ENCODE measurements at places on chromosomes 5 and 9.

GRCh38 chr9:134034215-134035040 is 9.1 kb downstream of the BRD3OS start:
- no peak for DNase-seq

GRCh38 chr9:16221366-16221765 is 649.1 kb downstream of the BNC2 start:
- DNase-seq: no peak

- no peak for DNase-seq
Measured at GRCh38 chr9:126661521-126662251, 48.0 kb downstream of the LMX1B start.

DNA sequence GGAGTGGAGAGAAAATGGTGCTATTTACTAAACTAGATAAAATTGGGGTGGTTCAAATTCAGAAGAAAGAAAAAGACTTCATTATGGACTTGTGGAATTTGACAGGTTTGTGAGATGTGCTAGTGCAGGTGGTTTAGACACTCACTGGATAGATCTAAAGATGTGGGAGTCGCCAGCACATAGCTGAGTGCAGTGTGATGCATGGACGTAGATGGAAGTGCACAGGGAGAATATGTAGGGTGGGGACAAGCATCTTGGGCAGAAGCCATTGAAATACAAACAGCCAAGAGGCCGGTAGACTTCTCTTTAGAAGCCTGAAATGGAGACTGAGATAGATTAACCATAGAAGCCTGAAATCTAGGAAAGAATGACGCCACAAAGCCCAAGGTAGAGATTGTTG is 10.7 kb downstream of the HAPLN1 start:
- no peak for DNase-seq

GRCh38 chr5:84816746-84817547 is 432.3 kb upstream of the EDIL3 start:
- DNase-seq: no peak
